ENCODE measurements at places on chromosomes 1 and 21.

- no peak for DNase-seq
Measured at GRCh38 chr1:56911098-56911938, 54.5 kb downstream of the C8B start.

DNA sequence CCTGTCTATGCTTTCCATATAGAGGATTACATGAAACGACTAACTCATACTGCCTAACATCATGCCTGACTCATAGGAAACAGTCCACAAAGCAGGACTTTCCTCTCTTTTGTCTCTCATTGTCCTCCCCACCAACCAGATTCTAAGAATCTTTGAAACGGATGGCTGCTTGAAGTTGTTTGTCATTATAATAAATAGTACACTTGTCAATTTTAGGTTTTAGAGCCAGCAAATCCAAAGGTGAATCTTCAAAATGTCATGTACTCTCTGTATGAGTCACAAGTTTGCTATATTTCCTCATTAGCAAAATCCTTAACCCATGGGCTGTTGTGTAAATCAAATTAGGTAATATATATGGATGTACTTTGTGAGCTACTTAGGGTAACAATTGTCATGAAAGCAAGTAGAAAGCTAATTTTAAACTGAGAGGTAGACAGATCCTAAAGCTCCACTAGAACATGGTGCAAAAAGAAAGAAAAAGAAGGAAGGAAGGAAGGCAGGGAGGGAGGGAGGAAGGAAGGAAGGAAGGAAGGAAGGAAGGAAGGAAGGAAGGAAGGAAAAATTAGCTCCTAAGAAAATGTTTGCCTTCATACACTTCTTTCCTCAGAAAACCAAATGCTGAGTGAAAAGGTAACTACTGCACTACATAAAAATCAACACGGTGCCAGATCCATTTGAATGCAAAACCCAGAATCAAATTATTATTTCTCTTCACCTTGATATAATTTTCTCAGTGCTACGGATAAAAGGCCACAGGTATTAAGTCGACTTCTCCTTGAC lies 129.5 kb upstream of the PRMT6 start:
- DNase-seq: no peak

- no peak for DNase-seq
Measured at GRCh38 chr1:101033017-101033416, 7.4 kb upstream of the DPH5 start.

- DNase-seq: no peak
Measured at GRCh38 chr1:76059451-76059850, 15.1 kb upstream of the ST6GALNAC3 start.

DNA sequence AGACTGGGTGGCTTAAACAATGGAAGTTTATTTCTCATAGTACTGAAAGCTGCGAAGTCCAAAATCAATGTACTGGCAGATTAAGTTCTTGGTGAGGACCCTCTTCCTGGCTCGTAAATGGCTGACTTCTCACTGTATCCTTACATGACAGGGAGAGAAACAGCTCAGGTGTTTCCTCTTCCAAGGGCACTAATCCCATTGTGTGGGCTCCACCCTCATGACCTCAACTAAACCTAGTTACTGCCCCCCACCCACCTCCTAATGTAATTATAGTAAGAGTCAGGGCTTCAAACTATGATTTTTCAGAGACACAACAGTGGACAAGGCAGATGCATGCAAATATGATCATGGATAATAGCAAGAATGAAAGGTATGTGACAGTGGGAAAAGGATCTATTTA lies 81.2 kb upstream of the HP1BP3 start:
- no peak for DNase-seq

DNA sequence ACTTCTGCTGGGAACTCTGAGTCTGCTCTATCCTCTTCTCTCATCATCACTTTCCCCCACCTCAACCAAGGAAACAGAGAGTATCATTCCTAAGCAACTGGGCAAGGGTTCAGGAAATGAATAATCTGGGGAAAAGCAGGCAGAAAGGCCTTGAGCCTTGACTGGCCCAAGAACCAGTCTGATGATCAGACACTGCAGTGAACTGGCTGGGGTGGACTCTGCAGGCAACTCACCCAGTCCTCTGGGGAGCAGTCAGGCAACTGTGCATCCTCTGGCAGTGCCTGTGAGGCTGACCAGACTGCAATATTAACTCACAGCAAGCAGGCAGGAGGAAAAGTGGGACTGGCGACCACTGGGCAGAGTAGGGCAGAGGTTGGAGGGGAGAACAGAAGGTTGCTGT lies 991 bp downstream of the ANKRD35 start:
- DNase-seq: no peak

DNA sequence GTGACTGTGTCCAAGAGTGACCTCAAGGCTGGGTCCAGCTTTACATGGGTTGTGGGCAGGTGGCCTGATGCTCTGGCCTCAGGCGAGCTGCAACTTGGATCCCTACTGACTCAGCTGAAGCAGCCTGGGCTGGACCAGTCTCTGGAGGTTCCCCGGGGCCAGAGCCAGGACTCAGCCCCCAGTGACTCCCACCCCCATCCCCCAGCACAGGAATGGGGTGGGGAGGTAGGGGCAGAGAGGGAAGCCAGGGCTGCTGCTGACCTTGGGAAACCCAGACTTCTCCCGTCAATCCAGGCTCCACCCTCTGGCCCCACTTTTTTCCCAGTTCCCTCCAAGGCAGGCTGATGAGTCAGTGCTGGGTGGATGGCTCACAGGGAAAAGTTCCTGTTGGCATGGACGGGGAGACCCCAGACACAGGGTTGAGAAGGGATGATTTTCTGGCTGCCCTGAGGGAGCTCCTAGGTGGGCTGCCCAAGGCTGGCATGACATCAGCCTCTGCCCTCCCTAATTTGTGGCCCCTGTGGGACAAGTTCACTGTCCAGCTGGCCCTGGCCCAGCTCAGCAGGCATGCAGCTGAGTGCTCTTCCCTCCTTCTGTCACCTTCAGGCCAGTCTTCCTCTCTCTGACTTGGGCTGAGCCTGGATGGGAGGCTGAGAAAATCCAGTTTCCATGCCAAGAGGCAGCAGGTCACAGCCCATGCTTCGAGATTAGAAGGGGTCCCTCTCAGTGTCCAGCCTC lies 2.2 kb downstream of the ZC3H12A start:
- no peak for DNase-seq

GRCh38 chr1:15731735-15732685 lies 4.0 kb upstream of the SLC25A34 start:
- no peak for DNase-seq

GRCh38 chr1:246800756-246801155 lies 76.5 kb downstream of the SCCPDH start:
- DNase-seq: no peak

- DNase-seq: no peak
Measured at GRCh38 chr1:39569034-39569433, 7.6 kb downstream of the PABPC4 start.

GRCh38 chr1:65495137-65495536 lies 74.7 kb downstream of the LEPR start:
- DNase-seq: no peak

DNA sequence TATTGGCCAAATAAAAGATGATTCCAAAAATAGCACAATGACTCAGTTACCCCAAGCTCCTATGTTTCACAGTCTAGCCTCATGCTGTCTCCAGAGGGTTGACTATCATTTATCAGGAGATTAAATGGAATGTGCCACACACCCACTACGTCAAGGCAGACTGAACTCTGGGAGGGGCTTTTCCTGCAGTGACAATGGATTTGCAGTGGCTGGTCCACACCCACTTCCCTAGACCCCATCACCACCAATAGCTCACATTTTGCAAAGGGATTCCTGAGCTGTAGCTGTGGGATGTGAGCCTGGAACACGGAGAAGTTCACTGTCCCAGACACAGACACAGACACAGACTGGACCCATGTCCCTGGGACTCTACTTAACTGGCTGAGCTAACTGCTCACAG lies 77.1 kb downstream of the HLCS start:
- DNase-seq: no peak

GRCh38 chr1:147669469-147670318 lies 630 bp downstream of the ACP6 start:
- peak; percentile 61 for DNase-seq

DNA sequence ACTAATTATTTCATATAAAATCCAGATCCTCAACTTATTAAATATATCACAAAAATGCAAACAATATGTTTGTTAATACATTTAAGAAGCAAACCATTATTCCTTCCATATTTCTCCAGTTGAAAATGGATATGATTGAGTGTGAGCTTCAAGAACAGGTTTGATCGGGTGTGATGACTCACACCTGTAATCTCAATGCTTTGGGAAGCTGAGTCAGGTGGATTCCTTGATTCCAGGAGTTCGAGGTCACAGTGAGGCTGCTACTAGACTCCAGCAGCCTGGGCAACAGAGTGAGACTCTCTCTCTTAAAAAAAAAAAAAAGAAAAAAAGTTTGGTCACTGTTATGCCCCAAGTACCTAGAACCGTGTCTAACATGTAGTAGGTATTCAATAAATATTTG lies 42.9 kb upstream of the RRP15 start:
- no peak for DNase-seq

- no peak for DNase-seq
Measured at GRCh38 chr1:210981490-210981889, 152.5 kb downstream of the KCNH1 start.

DNA sequence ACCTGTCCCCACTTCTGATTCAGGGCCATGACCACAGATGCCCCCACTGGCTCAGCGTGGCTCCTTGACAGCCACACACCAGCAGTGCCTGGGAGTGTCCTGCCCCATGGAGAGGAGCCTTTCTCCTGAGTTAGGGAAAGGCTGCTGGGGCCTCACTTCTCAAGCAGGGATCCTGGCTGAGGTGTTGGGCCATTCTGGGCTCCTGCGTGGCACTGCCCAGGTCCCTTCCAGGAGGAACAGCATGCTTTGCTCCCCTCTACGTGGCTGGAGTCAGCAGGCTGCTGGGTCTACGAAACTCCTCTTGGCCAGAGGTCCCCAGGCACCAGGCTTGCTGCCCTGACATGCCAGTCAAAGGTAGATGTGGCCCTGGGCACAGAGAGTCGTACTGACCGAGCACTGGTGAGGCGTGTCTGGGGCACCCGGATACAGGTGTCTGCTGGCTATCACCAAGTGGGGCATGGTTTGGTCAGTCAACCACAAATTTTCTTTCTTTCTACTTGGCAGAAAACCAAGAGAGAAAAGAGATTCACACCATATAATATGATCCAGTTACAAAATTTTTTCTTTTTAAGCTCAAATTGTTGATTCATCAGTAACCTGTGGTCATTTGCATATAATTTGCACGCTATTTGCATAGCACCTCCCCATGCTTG lies 4.1 kb downstream of the ADORA1 start:
- no peak for DNase-seq

- DNase-seq: no peak
Measured at GRCh38 chr1:67898033-67898726, 64.9 kb upstream of the GNG12 start.

DNA sequence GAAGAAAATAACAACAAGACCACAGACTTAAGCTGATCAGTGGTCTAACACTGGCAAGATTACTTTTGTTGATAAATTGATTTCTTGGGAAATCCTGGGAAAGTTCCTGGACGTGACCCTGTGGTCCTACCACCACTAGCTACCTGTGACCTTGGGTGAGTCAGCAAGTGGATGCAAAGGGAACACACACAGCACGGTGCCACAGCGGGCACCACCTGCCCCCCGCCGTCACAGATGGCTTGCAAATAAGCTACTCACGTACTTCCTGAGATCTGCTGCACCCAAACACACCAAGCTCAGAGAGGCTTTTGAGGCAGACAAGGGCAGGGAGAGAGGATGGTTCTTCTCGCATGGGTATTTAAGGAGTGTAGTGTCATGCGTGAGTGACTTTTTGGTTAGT lies 12.7 kb downstream of the CFAP298 start:
- peak; percentile 13 for DNase-seq

DNA sequence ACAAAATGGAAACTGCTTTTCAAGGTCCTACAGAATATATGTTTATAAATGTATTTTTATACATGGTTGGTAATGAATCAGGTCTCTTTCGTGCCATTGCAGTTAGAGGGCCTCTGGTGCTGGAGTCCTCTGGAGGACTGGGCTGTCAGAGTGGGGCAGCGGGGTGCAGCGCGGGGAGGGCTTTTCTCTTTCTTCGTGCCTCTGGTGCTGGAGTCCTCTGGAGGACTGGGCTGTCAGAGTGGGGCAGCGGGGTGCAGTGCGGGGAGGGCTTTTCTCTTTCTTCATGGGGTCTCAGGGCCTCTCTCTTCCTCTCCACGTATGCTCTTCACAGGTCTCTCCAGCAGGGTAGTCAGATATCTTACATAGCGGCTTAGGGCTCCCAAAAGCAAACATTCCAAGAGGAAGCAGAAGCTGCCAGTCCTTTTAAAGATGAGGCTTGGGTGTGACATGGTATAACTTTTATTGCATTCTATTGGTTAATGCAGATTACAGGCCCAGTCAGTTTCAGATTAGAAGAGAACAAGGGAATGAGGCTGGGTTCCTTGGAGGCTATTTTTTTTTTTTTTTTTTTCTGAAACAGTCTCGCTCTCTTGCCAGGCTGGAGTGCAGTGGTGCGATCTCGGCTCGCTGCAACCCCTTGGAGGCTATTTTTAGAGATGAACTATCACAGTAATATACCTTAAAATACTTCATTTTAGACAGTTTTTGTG lies 13.1 kb downstream of the SDCCAG8 start:
- DNase-seq: no peak

All from NCI-H2107 (cell line).